ENCODE measurements at places on chromosomes 12 and 14. TPM values are rescaled to one million over a fixed set of nuclear protein-coding genes. Genes with fewer than 3 reads are reported as not detected.

Gene CMA1
- not detected for total RNA-seq

Gene AGAP2
- total RNA-seq: 0.20 TPM

DNA sequence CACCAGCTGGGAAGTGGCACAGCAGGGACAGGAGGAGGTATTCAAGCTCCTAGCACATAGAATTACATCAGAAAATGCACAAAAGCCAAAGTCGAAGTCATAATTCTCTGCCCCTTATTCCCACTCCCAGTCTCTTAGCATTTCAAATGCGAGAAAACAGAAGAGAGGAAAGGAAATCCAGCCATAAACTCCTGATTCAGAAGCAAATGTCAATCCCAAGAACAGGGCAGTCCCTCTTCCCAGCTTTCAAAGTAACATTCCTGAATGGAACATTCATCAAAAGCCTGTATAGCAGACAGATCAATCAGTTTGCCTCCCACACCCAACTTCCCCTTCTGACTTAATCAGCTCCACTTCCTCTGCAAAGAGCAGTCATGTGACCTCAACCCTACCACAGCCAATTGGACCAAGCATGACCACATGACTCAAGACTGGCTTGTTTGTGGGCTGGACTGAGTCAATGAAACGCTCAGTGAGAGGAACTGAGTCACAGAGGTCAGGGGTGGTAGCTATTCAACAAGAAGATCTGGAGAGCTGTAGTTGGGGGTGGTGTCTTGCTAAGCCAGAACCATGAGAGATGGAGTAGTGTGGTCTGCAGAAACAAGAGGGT, 41.4 kb upstream of the TUNAR start:
- no peak for DNase-seq

- DNase-seq: no peak
These were observed 18.0 kb downstream of the NIN start for GRCh38 chr14:50812856-50813543.

Gene TMEM260
- 7.0 TPM for total RNA-seq

- peak; percentile 37 for DNase-seq
These were observed 252.4 kb upstream of the CPNE8 start for GRCh38 chr12:39157696-39158342.

- DNase-seq: no peak
These were observed 108.5 kb upstream of the CNTN1 start for GRCh38 chr12:40583743-40584142.

Gene GLIPR1L1
- total RNA-seq: not detected

Gene RIPK3
- 0.65 TPM for total RNA-seq

- DNase-seq: no peak
These were observed 147.9 kb upstream of the E2F7 start for GRCh38 chr12:77213319-77213718.

Gene KRT86
- not detected for total RNA-seq

DNA sequence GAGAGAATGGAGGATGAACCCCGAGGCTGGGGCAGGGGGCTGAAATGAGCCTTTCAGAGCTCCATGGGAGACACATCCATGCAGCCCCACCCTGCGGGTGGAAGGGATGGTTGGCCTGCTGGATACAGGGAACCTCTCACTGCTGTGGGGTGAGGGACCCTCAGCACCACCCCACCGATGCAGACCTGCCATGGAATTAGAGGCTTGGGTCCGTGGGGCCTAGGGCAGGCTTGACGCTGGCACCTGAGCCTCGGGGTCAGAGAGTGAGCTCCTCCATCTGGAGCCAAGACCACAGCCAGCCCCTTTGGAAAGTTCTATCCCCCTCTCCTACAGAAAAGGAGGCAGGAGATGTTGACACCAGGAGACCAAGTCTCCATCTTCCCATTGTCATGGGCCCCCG, 7.4 kb upstream of the KRT74 start:
- no peak for DNase-seq

- no peak for DNase-seq
These were observed 132.1 kb downstream of the DICER1 start for GRCh38 chr14:95025218-95025617.

Gene TAS2R8
- not detected for total RNA-seq

Gene MYF5
- not detected for total RNA-seq

DNA sequence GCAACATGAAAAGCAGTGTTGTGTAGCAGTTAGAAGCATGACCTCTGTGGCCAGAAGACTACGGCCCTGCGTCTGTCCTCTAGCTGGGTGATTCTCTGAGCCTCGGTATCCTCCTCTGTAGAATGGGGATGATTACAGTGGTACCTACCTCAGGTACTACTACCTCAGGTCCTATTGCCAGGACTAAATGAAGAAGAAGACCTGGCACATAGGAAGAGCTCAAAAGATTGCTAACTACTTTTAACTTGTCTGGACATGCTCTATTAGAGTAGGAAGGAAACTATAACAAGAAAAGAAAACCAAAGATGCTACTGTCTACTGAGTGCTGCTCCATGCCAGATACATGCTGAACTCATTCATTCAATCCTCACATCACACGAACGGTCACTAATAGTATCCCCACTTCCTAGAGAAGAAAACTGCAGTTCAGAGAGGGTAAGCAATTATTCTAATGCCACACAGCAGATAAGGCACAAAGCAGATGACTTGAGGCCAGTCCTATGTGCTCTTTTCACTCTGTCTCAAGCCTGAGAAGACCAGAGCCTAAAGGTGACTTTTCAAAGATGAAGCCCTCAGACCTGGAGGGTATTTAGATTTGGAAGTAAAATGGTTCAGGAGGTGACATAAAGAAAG, 108.1 kb upstream of the HIF1A start:
- DNase-seq: no peak

Gene ANKRD33
- total RNA-seq: not detected

Gene LRRC10
- not detected for total RNA-seq

Gene IL31
- not detected for total RNA-seq

GRCh38 chr12:57889500-57889989, 43.0 kb upstream of the CTDSP2 start:
- peak; percentile 79 for DNase-seq

DNA sequence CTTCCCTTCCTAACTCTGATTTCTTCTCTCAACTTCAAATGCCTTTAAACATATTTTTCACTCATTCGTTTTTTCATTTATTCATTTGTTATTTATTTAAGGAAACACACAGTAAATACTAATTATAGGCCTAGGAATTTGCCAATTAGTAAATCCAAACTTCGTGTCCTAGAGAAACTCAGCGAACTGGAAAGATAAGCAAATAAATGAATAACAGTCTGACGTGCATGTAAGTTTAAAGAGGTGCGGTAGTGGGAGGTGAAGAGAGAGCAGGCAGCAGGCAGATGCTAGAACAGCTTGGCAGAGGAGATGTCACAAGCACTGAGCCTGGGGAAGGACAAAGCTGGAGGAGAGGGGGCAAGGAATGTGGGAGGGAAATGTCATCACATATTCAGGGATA, 228.2 kb downstream of the DPY19L2 start:
- DNase-seq: no peak

Gene PIP4K2C
- 8.9 TPM for total RNA-seq

- DNase-seq: no peak
These were observed 9.6 kb downstream of the NAB2 start for GRCh38 chr12:57098546-57098945.

Measured in lung microvascular endothelial cell (primary cell).